ENCODE measurements at places on chromosomes 11 and 22. TPM values are rescaled to one million over a fixed set of nuclear protein-coding genes. Genes with fewer than 3 reads are reported as not detected.

Gene CHADL
- total RNA-seq, result 0.34 TPM

Gene KCNA4
- not detected for total RNA-seq

Gene GPHA2
- not detected for total RNA-seq

Gene NXPE1
- total RNA-seq, result not detected

Gene ZNF280B
- 3.5 TPM for total RNA-seq

Gene MMP27
- not detected for total RNA-seq

Gene SORL1
- total RNA-seq, result 414 TPM

Gene OR51B2
- total RNA-seq, result not detected

Gene NAV2
- 22.2 TPM for total RNA-seq

Gene TRIM49
- not detected for total RNA-seq

All from B cell (primary cell).